ENCODE measurements at places on chromosomes 11 and 22.
A peak's percentile ranks its signal among the peaks of the same experiment; 100 is the strongest.

DNA sequence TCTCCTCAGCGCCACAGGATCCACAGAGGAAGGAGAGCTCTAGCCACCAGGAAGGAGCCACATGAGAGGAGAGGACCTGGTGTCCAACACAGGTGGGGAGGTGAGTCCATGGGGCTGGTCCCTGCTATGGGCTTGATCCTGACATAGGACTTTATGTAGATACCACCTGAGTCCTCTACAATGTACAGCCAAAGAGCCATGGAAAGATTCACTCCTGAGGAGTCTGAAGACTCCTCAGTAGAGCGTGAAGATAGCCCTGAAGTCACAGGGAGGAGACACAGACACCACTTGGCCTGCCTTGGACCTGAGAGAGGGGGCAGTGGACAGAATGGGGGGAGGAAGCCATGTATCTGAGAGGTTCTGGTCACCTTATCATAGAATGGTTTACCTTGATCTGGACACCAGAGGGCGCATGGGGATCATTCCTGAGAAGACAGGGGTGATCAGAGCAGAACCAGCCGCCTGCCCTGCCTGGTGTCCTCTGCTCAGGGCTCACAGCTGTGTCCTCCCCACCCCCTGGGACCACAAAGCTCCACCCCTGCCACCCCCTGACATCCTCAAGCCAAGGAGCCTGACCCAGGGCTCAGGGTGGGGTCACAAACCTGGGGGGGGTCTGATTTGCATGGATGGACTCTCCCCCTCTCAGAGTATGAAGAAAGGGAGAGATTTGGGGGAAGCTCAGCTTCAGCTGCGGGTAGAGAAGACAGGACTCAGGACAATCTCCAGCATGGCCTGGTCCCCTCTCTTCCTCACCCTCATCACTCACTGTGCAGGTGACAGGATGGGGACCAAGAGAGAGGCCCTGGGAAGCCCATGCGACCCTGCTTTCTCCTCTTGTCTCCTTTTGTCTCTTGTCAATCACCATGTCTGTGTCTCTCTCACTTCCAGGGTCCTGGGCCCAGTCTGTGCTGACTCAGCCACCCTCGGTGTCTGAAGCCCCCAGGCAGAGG, 77.0 kb downstream of the ZNF280B start:
- H3K27ac ChIP-seq = no peak overlapping the region
- no peaks in the 10 kb centered on the region for H3K36me3 ChIP-seq
- no peaks in the 10 kb centered on the region for H3K4me1 ChIP-seq
- H3K27me3 ChIP-seq = peaks cover 88% of the 10 kb centered on the region
- DNase-seq = peak; percentile 61

GRCh38 chr11:92107331-92107730, 117.3 kb upstream of the FAT3 start:
- no peak overlapping the region for H3K4me3 ChIP-seq
- H3K27ac ChIP-seq = no peak overlapping the region
- no peaks in the 10 kb centered on the region for H3K36me3 ChIP-seq
- H3K4me1 ChIP-seq = peaks cover 17% of the 10 kb centered on the region

DNA sequence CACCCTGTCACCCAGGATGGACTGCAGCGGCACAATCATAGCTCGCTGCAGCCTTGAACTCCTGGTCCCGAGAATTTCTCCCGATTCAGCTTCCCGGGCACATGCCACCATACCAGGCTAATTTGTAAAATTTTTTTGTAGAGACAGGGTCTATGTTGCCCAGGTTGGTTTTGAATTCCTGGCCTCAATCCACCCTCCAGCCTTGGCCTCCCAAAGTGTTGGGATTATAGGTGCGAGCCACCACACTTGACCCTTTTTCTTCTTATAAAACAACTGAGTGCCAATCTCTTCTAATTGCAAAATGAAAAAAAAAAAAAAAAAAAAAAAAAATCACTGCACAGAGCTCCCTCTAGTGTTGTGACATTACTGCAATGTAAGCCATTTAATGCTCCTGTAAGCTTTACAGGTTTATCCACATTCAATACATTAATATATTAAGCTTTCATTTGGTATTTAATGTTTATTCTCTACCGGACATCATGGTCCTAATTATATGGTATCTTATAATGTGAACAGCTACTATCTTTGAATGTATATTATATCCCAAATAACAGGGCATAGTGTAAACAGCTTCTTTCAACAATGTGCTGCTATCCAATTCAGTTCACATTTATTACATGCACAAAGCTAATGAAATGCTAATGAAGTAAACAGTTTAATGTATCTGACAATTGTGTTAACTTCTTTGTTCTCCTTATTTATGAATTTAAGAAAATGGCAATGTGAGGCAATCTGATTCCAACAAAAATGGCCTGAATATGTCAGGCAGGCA, 44.6 kb downstream of the COPB1 start:
- no peak overlapping the region for H3K4me3 ChIP-seq
- no peak for DNase-seq
- H3K27ac ChIP-seq = peak overlapping the region; percentile 14
- H3K36me3 ChIP-seq = peaks cover 26% of the 10 kb centered on the region

DNA sequence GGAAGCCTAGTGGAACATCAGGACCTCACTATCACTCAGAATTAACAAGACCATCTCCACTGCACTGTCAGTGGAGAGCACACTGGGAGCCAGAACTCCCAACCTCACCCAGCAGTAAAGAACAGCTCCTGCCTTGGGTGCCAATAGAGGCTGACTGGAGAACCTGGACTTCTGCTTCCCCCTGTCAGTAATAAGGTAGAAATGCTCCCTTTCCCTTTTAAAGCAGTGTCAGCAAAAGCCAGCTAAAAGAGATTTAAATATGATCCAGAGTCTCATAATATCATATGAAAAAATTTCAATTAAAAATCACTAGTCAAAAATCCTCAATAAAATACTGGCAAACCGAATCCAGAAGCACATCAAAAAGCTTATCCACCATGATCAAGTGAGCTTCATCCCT, 82.8 kb downstream of the SPATA19 start:
- H3K27ac ChIP-seq = no peak overlapping the region
- peaks cover 2% of the 10 kb centered on the region for H3K36me3 ChIP-seq
- no peaks in the 10 kb centered on the region for H3K4me1 ChIP-seq
- H3K27me3 ChIP-seq = peaks cover 5% of the 10 kb centered on the region
- no peak for DNase-seq
- no peak overlapping the region for H3K4me3 ChIP-seq

DNA sequence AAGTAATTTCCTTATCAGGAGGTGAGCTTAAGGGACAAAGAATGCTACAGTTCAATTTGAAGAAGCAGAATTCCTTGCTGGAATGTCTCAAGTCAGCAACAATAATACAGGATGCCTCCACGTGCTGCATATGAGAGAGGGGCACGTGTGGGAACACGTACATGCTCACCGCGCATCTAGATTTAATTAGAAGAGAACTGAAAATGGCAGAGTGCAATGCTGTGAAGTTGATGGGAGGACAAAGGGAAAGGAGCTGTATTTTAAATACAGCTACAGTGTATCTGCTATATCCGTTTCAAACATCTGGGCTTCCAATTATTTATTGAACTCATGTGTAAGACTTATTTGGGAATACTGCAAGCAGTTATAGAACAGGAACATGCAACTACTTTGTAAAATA, 328.7 kb downstream of the SOX6 start:
- no peak for DNase-seq
- H3K36me3 ChIP-seq = no peaks in the 10 kb centered on the region

GRCh38 chr22:20779818-20780158, 5.9 kb downstream of the SERPIND1 start:
- no peak for DNase-seq
- no peak overlapping the region for H3K4me3 ChIP-seq
- H3K27ac ChIP-seq = no peak overlapping the region
- H3K27me3 ChIP-seq = no peaks in the 10 kb centered on the region
- H3K36me3 ChIP-seq = peaks cover 3% of the 10 kb centered on the region

All from mesothelial cell of epicardium (in vitro differentiated cells).